NCI-H1092 treated with DMSO at 0.1 percent for 48 hours (cell line): ENCODE measurements at places on chromosomes 5 and 9.

- no peak for DNase-seq
Measured at GRCh38 chr5:83524345-83524744, 52.8 kb downstream of the VCAN start.

- DNase-seq = peak; percentile 25
Measured at GRCh38 chr5:64612344-64612961, 77.8 kb upstream of the SHISAL2B start.

DNA sequence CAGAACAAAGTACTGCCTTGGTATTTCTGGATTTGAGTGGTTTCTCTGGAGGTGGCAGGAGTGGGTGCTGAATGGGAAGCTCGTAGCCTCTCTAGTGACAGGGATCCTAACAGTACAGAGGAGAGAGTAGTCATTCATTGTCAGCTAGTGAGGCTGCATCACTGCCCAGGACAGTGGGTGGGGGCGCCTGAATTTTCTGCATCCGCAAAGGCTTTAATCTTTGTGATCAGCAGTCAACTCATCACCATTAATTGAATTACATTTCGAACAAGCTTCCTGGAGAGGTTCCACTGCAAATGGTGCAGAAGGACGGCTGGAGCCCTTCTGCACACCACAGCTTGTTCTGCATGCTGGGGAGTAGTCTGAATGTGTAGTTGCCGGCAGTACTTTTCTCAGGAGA lies 77.5 kb downstream of the HSPA4 start:
- no peak for DNase-seq

GRCh38 chr5:146001544-146002190 lies 65.3 kb downstream of the SH3RF2 start:
- DNase-seq = no peak

DNA sequence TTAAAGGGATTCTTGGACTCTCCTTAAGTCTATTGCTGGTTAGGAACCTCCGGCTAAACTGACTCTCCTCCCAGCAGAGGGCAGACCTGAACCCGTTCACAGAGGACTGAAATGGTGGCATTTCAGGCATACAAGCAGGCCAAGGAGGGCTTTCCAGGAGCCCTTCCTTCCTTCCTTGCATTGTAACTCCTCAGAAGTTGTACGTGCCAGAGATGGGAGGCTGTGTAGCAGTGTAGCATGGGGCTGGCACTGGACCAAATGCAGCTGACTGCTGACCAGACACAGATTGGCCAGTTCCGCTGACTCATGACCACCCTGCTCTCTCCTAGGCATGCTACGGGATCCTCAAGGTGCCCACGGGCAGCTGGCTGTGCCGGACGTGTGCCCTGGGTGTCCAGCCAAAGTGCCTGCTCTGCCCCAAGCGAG lies 36.4 kb downstream of the JADE2 start:
- DNase-seq = no peak

- DNase-seq = no peak
Measured at GRCh38 chr9:30198463-30199309, 2185.8 kb upstream of the ACO1 start.

- no peak for DNase-seq
Measured at GRCh38 chr5:172943906-172944305, 15.3 kb upstream of the RPL26L1 start.

DNA sequence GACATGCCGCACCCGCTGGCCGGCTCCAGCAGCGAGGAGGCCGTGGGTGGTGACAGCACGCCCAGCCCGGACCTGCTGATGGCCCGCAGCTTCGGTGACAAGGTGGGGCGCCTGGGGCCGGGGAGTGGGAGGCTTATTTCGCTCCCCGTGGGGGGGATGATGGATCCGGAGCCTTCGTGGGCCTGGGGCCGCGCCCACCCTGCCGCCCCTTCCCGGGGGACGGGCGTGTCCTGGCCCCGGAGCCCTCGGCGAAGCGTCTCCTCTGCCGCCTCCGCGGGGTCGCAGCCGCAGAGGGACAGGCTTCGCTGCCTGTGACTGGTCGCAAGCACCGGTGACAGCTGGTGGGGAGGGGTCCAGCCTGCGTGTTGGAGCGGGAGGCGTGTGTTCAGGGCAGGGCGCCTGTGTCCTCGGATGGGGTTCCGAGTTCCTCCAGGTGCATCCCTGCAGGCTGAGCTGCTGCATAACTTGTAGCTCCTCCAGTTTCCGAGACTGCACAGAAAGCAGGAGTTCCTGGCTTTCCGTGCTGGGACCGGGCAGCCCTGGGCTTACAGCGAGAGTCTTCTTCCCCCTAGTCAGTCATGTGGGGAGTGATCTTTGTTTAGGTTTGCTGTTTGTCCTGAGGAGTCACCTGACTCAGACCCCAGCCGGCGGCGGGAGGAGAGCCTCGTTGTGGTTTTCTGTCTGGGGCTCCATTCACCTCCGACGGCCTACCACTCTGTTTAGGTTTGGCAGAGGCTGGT lies 666 bp downstream of the SNX30 start:
- DNase-seq = peak; percentile 47

DNA sequence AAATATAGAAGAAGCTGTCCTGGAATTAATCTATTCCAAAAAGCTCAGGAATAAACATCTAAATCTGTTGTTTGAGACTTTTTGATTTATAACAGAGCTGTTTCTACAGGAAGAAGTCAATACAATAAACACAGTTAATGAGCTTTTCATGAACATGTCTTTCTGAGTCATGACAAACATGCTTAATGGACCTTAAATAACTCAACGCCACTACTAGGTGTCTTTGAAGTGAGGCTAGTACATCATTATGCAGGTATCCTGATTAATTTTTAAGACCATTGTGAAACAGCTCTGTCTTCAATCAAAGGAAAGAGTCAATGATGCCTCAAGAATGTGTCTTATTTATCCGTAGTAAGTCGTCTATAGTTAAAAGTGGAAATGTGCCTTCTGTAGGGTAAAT lies 131.6 kb downstream of the GABRB2 start:
- DNase-seq = no peak

DNA sequence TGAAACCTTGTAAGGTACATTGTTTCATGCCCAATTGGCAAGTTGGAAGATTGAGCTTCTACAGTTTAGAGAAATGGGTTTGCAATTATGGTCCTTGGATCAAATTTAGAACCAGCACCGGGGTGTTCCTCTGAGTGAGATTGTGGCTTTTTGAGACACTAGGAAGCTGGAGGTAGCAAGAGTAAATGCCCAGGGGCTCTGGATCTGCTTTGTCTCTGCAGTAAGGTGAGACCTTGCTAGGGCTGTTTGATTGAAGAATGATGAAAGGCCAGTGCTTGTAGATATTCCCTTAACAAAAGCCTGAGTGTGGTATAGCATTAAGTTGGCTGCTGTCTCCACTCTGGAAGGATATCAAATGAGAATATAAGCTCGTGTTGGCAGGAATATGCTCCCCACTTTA lies 36.0 kb downstream of the WWC1 start:
- DNase-seq = no peak

DNA sequence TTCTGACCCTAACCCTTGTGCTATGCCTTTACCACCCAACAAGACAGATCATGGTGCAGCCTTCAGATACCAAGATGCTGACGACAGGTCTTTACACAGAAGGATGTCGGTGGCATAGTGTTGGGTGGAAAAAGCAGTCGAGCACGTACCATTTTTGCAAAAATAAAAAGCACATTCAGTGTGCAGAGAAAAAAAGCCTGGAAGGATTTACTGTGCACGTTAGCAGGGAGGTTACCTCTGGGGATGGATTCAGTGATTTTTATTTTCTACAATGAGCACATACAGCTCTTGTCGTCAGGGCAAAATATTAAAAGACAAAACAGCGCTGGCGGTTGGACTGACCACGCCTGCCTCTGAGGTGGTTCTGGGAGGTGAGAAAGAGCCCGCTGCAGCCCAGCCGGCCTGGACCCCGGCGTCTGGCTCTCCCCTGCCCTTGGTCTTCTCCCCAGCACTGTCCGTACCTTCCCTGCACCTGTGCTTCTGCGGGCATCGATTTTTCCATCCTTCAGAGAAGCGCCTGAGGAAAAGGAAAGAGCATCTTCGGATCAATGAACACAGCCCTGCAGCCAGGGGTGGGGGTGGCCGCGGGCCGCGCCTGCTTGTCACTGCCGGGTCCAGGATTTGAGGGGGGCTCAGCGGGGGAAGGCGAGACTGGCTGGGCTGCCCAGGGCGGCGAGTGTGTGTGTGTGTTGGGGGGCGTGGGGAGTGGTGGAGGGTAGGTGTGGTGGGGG lies 200.0 kb upstream of the IER5L start:
- no peak for DNase-seq
